ENCODE measurements at places on chromosomes 3 and 15. TPM values are rescaled to one million over a fixed set of nuclear protein-coding genes. Genes with fewer than 3 reads are reported as not detected.

GRCh38 chr3:154780263-154780662 lies 299.9 kb upstream of the MME start:
- DNase-seq: no peak

The DUOXA2 gene
- polyA plus RNA-seq: not detected

GRCh38 chr3:22594990-22595389 lies 608.1 kb upstream of the UBE2E2 start:
- DNase-seq: no peak

- DNase-seq: no peak
Measured at GRCh38 chr3:195238081-195238571, 32.8 kb downstream of the XXYLT1 start.

GRCh38 chr3:50423543-50423942 lies 64.2 kb upstream of the TMEM115 start:
- DNase-seq: no peak

- no peak for DNase-seq
Measured at GRCh38 chr3:97338375-97338774, 426.2 kb upstream of the ARL6 start.

The CLDN18 gene
- not detected for polyA plus RNA-seq

The P2RY13 gene
- polyA plus RNA-seq: 1.3 TPM

The ANKUB1 gene
- polyA plus RNA-seq: not detected

DNA sequence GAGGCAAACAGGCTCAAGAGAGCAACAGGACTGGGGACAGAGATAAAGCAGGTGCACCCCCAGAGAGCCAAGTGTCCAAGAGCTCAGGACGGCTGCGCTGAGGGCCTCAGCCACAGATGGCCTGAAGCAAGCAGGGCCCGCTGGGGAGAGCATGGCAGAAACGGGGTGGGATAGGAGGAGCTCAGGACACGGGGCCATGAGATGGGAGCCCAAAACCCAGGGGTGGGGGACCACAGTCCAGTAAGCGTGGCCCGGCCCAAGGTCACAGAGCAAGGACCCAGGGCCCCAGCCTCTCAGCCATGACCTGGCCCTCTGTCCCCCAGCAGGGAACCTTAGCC lies 9.5 kb downstream of the DUSP7 start:
- DNase-seq: no peak

DNA sequence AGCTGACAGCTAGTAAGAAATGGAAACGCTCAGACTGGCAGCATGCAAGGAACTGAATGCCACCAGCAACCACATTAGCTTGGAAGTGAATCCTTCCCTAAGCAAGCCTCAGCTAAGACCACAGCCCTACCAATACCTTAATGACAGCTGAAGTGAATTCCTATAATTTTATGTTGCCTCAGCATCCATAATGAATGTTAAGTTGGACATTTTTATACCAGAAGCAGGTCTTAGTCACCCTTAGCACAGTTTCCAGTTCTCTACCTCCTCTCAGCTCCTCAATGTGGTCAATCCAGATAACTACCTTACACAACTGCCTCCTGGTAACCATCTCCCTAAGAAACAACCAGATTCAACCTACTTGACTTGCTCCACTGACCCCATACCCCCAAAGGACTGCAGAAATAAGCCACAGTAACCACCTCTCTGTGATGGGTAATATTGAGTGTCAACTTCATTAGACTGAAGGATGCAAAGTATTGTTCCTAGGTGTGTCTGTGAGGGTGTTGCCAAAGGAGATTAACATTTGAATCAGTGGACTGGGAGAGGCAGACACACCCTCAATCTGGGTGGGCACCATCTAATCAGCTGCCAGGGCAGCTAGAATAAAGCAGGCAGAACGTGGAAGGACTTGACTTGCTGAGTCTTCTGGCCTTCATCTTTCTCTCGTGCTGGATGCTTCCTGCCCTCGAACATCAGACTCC lies 33.5 kb downstream of the NEDD4 start:
- DNase-seq: no peak

The SUSD5 gene
- polyA plus RNA-seq: 1.8 TPM

- no peak for DNase-seq
Measured at GRCh38 chr3:171054921-171055320, 28.4 kb upstream of the SLC2A2 start.

- no peak for DNase-seq
Measured at GRCh38 chr3:146128939-146129338, 32.0 kb downstream of the PLOD2 start.

DNA sequence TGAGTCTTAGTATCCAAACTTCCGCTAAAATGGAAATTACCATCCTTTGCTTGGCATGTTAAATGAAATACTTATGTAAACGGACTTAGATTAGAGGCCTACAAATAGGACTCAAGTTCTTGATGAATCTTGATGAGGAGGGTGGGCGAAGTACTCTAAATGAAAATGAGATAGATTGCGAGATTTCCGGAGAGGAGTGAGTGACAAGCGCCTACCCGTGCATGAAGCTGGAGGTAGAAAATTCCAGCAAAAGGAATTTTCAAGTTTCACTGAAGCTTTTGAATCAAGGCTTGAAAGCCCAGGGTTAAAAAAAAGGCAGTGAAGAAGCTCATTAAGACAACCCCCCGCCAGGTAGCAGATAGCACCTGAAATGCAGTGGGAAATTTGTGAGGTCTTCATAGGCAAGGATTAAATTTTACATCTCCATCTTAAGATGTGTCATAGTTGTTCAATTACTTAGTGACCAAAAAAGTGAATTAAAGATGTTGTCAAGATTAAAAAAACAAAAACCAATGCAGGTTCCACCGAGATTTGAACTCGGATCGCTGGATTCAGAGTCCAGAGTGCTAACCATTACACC lies 655 bp upstream of the RAB11A start:
- DNase-seq: no peak

The GOLGA8H gene
- 0.43 TPM for polyA plus RNA-seq

DNA sequence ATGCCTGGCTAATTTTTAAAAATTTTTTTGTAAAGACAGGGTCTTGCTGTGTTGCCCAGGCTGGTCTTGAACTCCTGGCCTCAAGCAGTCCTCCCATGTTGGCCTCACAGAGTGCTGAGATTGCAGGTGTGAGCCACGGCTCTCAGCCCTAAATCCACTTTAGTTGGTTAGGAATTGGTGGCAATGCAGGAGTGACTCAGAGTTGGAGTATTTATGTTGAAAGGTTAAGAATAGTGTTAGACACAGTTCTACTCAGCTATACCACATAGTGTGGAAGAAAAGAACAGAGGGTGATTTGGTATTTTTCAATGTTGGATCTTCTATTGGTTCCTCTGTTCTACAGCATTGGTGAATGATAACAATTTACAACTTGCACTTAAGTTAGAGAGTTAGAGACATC lies 7.6 kb downstream of the ZNF639 start:
- DNase-seq: no peak

DNA sequence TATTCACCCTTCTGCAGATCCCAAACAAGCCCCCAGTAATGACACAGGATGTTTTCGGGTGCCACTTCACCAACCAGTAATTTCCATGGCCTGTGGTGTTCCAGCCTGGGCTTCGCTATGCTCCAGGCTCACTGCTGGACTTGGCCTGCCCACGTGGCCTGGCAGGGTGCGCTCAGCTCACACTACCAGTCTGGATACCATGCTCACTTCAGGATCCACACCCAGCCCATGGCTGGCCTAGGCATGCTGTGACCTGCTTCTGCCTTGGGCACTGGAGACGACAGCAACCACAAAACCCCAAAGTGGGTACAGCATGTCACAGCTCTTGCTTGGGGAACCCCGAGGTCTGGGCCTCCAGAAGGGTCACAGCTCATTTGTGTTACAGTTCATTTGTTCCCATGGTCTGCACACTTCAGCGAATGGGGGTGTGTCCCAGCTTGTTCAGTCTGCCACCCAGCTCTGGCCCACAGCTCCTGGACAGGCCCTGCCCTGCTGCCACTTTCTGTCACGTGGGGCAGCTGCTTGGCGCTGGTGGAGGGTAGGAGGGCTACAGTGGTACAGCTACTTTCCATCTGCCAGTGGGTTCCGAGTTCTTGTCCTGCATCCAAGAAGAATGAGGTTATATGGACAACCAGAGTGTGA lies 650.8 kb downstream of the MCTP2 start:
- no peak for DNase-seq

GRCh38 chr3:117310536-117310935 lies 601.0 kb downstream of the TUSC7 start:
- DNase-seq: no peak

The TMEM266 gene
- polyA plus RNA-seq: 0.44 TPM

GRCh38 chr3:3714572-3714971 lies 84.7 kb upstream of the LRRN1 start:
- no peak for DNase-seq

GRCh38 chr3:99108508-99108907 lies 207.0 kb upstream of the DCBLD2 start:
- DNase-seq: peak; percentile 24

DNA sequence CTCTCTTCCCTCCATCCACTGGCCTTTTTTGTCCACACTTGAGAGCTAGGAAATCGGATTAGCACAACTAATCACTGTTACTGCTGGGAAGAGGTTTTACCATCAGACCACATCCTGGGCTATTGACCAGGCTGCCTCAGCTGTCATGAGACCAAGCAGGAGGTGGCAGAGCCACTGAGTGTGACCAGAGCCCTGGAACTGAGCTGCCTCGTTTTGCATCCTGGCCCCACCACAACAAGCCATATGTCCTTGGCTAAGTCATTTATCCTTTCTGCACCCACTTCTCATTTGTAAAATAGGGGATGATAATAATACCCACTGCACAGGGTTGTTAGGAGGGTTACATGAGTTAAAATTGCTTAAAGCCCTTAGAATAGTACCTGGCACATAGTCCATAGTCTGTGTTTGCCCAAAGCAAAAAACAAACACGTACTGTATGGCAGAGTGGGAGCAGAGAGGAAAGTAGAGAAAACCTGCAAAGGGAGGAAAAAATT lies 34.1 kb downstream of the TMEM158 start:
- DNase-seq: no peak

DNA sequence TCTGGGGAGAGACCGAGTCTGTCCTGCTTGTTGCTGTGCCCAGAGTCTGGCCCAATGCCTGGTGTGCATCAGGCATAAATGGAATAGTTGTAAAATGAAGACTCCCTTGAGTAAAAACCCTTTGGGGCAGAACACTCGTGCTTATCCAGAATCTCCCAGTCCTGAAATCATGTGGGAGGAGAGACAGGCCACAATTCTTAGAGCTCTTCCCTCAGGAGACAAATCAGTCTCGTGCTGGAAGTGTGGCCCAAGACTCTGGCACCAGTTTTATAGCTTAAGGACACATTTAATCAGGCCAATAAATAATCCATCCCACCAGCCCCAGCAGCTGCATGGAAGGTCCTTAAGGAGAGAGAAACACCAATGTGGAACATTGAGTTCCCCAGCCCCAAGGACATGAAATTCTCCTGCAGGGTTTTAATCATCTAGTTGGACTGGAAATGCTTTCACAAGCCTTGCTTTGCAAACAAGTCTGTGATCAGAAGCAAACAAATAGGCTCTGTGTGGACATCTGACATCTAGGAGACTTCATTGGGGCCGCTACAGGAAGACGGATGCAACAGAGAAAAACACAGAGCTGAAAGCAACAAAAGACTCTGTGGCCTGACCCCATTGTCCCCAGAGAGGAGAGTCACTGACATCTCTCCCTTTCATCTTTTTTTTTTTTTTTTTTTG lies 70.4 kb downstream of the LSM3 start:
- DNase-seq: no peak

The HIGD2B gene
- polyA plus RNA-seq: not detected

DNA sequence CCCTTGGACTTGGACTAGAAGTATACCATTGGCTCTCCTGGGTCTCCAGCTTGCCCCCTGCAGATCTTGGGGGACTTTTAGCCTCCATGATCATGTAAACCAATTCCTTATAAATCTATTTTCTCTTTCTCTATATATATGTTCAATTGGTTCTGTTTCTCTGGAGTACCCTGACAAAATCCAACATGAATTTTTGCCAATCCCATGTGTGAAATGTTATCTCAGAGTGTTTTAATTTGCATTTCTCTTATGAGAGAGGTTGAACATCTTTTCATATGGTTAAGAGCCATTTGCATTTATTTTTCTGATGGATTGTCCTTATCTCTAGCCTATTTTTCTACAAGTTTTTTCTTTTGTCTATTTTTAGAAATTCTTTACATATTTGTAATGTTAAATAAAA lies 131.7 kb upstream of the NEO1 start:
- DNase-seq: no peak

The STARD9 gene
- 29.1 TPM for polyA plus RNA-seq

The MOBP gene
- not detected for polyA plus RNA-seq

- no peak for DNase-seq
Measured at GRCh38 chr3:196220991-196221390, 4.7 kb downstream of the SLC51A start.

GRCh38 chr15:75136118-75136517 lies 65.6 kb upstream of the C15orf39 start:
- no peak for DNase-seq

The PAK6 gene
- 0.15 TPM for polyA plus RNA-seq

GRCh38 chr3:172125963-172126457 lies 86.6 kb downstream of the FNDC3B start:
- DNase-seq: peak; percentile 93

The RCN2 gene
- polyA plus RNA-seq: 118 TPM

DNA sequence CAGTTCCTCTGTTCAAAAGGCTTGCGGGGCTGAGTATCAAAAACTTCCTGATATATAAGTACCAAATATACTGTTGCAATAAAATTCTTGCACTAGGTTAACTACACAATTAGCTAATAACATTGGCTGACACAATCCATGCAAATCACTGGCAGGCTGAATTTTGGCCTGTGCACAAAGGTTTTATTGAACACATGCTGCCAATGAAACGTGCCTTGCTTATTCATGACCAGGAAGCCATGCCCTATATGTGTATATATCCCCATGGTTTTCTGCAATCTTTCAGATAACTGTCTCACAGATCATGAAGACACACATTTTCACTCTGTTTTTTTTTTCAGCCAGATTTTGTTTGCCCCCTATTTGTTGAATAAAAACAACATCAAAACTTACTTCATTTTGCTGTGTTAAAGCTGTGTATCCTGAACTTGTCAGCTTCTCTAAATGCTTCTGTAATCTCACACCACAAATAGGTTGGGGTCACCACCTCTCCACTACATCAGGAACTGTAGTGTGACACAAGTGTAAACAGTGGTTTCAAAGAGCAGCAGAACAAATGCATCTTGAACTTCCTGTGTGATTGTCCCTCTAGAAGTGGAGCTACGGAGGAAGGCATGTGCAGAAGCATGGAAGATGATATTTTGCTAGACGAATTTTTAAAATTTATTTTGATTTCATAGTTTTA lies 920.7 kb upstream of the NR2F2 start:
- no peak for DNase-seq

GRCh38 chr15:37220949-37221670 lies 120.8 kb upstream of the MEIS2 start:
- DNase-seq: no peak

DNA sequence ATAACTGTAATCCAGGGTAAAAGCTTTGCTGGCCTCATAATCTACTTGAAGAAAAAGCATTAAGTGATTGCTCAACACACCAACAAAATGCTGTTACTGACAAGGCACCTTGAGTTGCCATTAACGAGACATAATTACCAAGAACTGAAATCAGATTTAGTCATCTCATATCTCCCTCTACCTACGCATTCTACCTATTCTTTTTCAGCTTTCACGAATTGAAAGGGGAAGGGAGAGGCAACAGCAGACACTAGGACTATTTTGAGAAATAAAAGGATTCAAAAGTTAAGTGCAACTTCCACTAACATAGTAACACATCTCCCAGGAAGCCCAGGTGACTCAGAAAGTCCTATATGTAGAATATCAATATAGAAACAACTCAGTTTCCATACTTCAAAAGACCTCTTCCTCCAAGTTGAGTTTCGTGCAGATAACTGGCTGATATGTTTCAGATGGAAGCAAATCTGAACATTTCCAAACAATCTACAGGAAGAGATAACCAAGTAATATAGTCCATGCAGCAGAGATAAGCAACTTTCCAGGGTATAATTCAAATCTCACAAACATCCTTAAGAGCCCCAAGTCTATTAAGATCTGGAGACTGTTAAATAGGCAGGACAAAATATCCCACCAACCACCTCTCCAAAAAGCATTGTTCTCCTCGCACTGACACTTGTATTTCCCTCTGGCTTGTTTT lies 1.9 kb downstream of the OSBPL10 start:
- DNase-seq: no peak
